Testis (tissue), 5 donors: ENCODE measurements at places on chromosomes 11 and 22. TPM values are rescaled to one million over a fixed set of nuclear protein-coding genes. Genes with fewer than 3 reads are reported as not detected.

EFCAB6 gene
- total RNA-seq, result 81.5 TPM

DNA sequence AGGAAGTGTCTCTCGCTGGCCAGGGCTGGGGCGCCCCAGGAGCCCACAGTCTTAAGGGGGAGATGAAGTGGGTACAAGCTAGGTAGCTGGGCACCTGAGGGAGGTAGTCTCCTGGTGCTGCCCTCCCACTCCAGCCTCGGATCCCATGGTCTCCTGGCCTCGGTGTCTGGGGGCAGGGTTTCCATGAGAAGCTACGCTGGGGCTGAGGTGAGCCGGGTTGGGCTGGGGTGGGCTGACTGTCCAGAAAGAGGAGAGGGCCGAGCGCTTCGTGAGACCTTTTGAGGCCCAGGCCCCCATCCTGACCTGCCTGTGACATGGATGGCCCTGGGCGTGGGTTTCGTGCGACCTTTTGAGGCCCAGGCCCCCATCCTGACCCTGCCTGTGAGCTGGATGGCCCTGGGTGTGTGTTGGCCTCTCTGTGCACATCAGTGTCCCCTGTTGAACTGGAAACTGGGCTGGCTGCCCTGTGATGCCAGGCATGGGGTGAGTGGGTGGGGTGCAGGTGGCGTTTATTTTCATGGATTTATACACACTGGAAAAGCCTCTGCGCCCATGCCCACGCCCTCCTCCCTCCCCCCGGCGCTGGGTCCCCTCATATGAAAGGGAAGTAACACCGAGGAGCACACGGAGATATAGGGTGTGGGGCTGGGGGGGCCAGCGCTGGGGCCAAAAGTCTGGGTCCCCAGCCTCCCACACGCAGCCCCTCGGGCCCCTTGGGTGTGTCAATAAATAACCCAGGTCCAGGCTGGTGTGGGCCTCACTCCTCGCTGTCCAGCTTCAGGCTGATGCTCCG lies 8.6 kb downstream of the AIP start:
- H3K4me1 ChIP-seq, result no peaks in the 10 kb centered on the region
- H3K27me3 ChIP-seq, result no peaks in the 10 kb centered on the region
- no peak overlapping the region for H3K27ac ChIP-seq
- no peak overlapping the region for H3K4me3 ChIP-seq

DNA sequence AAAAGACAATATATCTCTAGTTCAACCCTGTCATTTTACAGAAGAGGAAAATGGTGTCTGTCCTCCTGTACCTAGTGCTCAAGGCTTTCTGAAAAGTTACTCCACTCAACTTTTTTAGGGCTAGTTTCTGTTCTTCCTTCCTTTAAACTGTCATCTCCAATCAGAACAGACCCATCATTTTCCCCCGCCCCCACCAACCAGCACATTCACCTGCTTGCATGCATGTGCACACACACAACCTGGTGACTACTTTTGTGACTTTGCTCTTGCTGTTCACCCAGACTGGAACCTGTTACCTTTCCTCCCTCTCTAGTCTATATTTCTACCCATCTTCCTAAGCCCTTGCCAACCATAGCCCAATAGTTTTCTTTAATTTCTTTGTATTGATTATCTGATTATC lies 5.6 kb downstream of the FBXO7 start:
- DNase-seq, result no peak
- no peaks in the 10 kb centered on the region for H3K27me3 ChIP-seq
- H3K4me1 ChIP-seq, result peaks cover 14% of the 10 kb centered on the region
- no peak overlapping the region for H3K27ac ChIP-seq

IFITM1 gene
- 63.1 TPM for total RNA-seq

NAALAD2 gene
- total RNA-seq, result 92.4 TPM

DNA sequence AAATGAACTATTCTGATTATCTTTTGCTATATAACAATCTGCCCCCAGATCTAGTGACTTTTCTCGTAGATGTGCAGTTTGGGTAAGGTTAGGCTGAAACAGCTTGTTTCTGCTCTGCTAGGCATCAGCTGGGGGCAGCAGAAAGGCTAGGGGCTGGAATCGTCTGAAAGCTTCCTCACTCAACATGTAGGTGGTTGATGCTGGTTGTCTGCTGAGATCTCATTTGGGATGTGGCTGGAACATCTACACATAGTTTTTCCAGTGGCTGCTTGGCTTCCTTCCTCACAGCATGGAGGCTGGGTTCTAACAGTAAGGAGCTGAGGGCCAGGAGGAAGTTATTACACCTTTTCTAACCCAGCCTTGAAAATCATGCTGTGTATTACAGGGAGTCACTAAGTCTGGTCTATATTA lies 30.2 kb downstream of the USP47 start:
- no peak overlapping the region for H3K27ac ChIP-seq
- no peaks in the 10 kb centered on the region for H3K4me1 ChIP-seq
- no peaks in the 10 kb centered on the region for H3K36me3 ChIP-seq
- H3K27me3 ChIP-seq, result no peaks in the 10 kb centered on the region

AIFM3 gene
- 2.9 TPM for total RNA-seq

TSKU gene
- total RNA-seq, result 17.1 TPM
